Activated effector memory CD4-positive, alpha-beta T cell treated with anti-CD3 and anti-CD28 coated beads, Interleukin-2, amount 50 U/mL, for 16 hours (primary cell): ENCODE measurements at places on chromosomes 2 and 18.
A peak's percentile ranks its signal among the peaks of the same experiment; 100 is the strongest.

- DNase-seq, result peak; percentile 8
These were observed 68.6 kb downstream of the SMIM21 start for GRCh38 chr18:75358928-75359327.

GRCh38 chr18:77495982-77496690 lies 246.5 kb downstream of the GALR1 start:
- no peak for DNase-seq

GRCh38 chr2:46068636-46069035 lies 228.6 kb upstream of the EPAS1 start:
- no peak for DNase-seq

DNA sequence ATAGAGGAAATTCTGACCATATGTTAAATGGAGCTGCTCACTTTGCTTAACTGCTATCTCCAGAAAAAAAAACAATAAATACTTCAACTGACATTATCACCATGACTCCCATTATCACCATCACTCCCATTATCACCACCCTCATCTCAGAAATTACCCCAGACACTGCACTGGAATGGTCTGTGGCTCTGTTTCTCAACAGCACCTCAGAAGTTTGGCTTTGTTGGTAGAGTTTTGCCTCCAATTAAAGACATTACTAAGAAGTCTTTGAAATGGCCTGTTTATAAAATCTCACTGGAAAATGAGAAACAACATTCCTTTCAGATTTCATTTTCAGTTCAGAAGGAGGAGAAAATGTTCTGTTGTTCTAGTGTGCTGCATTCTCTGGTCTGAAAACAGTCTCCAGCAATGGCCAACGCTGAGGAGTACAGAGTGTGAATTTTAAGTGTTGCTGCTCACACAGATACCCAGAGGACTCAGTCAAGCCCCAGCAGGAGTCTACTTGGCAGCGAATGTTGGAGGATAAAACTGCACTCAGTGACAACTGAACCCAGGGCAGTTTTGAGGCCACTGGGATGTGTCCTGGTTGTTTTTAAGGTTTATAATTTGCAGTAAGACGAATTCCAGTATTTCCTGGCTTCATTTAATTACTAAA lies 364.5 kb upstream of the CDH2 start:
- no peak for DNase-seq

DNA sequence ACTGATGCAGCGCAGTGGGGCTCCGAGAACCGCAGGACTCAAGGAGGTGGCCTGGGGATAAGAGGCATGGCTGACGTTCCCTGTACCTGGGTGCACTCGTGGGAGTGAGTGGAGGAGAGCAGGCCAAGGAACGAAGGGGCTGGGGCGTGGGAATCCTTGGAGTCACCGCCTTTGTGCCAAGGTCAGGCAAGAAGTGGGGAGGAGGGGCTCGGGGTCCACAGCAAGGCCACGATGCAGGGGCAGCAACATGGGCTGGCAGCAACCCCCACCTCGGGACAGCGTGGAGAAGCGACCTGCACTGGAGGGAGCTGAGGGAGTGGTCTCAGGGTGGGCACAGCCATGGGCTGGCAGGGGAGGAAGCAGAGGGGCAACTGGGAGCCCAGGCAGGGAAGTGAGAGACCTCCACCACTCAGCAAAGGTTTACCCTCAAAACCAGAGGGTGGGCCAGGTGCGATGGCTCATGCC lies 18.6 kb downstream of the ARID5A start:
- no peak for DNase-seq

GRCh38 chr2:81734981-81735380 lies 1430.4 kb upstream of the LRRTM1 start:
- DNase-seq, result no peak

DNA sequence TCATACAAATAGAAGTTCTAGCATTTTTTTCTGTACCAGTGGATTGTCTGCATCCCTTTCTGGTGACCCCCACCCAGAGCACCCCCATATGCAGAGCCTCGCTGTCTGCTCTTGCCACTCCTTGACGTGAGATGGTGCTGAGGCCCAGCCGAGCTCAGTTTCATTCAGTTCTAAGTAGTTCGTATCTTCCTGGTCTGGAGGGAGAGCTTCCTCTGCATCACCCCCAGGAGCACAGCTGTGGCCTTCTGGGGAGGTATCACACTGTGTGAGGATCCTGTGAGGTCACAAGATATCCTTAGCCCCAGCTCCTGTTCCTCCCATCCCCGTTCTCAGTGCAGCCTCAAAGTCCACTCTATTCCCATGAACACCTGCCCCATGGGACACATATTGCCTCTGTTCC lies 132.7 kb downstream of the PTGR3 start:
- DNase-seq, result peak; percentile 36

DNA sequence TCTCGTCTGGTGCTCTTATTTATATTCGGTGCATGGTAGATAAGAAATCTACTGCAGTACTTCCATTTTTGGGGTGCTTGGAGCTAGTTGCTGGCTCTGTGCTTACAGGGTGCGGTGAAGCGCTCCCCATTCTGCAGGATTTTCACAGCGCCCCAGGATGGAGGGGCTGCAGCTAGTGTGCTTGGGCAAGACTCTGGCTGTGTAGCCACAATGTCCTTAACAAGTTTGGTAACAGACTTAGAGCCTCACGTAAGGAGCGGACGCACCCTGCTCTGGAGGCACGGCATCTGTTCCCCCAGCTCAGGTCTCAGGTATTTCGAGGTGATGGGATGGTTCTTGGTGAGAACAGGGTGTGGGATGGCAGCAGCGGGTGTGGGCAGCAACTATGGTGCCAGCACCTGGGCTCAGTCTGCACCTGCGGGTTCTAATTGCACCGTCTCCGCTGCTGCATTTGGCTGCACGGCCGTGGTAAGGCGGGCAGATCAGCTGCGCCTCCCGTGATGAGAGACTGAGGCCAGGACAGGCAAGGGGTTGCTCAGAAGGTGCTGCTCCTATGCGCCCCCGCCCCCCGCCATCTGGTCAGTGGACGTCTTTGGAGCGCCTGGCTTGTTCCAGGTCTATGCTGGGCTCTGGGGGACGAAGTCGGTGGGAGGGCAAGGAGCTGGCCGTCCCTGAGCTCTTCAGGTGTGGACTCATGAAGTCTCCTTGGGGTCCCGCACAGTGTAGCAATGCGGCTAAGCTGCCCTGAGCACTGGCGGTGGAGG lies 20.1 kb upstream of the ALLC start:
- peak; percentile 53 for DNase-seq

DNA sequence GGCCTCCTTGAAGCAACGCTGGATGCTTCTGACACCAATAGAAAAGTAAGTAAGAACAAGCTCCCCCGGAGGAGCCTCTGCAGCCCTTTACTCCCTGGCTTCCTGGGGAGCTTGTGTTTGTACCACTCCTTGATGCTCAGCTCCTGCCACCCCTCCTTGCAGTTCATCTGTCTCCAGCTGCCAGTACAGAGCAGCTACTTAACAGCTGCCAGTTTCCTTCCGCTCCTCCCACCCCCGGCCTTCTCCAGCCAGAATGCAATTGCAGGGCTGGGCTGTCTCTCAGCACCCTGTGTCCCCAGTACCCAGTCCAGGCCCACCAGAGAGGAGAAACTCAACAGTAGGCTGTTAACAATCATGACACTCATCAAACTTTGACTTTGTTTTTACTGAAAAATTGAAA lies 109.4 kb downstream of the AOX1 start:
- DNase-seq, result no peak

DNA sequence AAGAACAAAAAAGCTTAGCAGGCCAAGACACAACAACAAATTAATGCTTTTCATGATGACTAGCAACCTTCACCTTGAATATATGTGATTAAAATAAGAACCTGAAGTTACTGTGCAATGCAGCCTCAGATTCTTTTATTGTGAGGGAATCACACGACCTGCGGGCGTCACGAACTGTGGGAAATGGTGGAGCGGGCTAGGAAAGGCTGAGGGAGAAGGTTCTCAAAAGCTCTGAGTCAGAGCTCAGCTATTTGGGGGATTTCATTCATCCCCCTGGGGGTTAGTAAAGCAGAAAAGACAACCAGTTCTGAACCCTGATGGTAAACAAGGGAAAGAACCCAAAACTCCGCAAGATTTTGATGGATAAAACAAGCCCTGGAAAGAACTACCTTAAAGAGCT lies 89.3 kb upstream of the NCKAP5 start:
- DNase-seq, result no peak

- no peak for DNase-seq
These were observed 701.8 kb downstream of the NR4A2 start for GRCh38 chr2:155630760-155631159.

DNA sequence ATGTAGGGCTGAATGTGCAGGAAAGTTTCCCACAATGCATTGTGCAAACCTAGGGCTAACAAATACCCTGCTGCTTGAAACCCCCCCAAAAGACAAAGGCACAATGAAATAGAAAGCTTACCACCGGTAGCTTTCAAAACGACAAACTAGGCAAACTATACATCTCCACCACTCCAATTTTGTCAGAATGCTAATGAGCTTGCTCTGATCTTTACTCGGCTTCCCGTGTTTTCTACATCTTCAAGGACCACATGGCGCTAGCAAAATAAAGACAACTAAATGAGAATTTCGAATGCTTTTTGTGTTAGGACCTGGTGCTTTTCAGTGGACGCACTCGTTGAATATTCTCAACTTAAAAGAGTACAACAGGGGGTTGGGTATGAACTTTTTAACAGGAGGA lies 37.2 kb upstream of the OTX1 start:
- DNase-seq, result no peak

GRCh38 chr2:171957061-171957460 lies 34.8 kb downstream of the HAT1 start:
- DNase-seq, result no peak

DNA sequence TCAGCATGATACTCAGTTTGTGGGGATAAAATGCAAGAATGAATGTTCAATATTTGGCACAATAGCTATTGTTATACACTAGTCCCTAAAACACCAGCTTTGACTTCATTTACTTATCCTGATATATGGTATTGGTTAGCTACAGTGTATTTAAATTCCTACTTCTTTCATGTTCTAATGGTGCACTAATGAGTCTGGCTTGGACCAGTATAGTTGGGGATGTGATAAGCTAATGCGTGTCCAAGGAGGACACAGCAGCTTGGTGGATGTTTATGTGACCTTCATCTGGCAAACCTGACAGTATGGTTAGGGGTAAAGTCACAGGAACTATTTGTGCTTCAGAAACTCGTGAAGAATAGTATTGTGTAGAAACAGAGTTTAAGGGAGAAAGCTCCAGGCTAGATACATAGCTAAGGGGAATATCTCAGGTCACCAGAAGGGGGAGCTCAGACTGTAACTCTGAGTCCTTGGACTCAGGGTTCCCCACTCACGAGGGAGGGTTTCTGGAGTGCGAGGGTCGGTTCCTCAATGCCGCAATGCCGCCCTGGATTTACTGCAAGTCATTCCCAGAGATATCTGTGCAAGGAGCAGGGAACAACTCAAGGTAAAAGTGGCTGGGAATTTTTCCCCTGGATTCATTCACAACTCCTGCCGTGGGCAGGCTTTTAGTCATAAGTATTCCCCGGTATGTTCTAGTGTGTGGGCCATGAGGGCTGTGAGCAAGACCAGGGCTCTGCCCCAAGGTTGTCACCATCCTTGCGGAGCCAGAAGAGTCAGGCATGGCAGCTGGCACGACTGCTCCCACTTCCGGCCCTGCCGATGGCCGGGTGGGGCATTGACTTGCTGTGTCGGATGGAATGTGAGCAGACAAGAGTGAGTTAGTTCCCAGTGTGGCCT lies 14.5 kb downstream of the IL1R2 start:
- DNase-seq, result peak; percentile 68

DNA sequence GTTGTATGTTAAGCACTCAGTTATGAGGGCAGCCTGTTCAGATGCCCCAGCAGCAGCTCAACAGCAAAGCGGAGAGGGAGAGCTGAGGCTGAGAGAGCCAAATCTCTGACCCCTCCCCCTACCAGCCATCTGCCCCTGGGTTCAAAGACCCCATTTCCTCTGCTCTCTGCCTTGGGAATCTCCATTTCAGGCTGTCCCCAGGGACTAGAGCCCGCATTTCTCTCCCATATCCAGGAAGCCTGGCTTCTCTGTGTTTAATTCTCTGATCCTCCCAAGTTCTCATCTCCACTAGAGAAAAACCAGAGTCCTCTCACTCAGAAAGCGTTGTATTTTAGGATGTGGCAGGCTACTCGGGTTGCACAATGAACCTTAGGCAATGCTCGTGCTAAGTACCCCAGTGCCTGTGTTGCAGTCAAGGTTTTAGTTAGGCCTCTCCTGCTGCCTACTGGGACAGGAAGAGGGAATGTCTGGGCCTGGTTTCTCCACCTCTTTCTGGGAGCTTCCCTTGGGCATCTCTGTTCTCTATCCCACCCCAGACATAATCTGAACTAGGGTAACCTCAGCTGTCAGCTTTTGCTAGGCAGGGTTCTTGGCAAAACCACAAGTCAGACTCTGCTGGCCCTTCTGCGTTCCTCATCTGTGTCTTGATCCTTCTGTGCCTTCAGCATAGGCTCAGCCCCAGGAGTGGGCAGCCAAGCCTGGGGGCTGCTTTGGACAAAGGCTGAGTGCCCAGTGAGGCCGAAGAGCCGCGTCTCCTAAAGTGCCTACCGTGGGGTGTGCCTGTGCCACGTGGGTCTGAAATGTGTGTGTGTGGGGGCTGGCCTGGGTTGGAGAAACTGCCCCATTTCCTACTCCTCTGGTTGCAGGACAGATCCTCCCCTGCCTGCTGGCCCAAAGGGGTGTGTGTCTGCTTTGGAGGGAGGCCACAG lies 96.8 kb downstream of the STPG4 start:
- DNase-seq, result no peak

DNA sequence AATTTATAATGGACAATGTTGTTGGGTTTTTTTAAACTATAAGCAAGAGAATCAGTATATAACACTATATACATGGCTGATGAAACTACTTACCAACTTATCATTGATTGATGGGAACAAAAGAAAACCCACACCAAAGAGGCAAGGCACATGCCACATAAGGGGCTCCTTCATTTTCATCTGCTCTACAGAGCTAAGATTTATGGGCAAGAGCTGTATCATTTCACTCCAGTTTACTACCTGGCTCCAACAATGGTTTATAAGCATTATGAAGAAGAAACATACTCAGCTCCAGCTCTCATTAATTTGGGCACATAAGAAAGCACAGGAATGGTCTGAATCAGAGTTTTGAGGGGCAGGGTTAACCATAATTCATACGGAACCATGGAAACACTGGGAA lies 283.3 kb downstream of the AGPS start:
- no peak for DNase-seq

GRCh38 chr2:112582314-112582746 lies 2.1 kb upstream of the CHCHD5 start:
- peak; percentile 69 for DNase-seq

GRCh38 chr18:42925036-42925435 lies 190.4 kb downstream of the RIT2 start:
- no peak for DNase-seq

DNA sequence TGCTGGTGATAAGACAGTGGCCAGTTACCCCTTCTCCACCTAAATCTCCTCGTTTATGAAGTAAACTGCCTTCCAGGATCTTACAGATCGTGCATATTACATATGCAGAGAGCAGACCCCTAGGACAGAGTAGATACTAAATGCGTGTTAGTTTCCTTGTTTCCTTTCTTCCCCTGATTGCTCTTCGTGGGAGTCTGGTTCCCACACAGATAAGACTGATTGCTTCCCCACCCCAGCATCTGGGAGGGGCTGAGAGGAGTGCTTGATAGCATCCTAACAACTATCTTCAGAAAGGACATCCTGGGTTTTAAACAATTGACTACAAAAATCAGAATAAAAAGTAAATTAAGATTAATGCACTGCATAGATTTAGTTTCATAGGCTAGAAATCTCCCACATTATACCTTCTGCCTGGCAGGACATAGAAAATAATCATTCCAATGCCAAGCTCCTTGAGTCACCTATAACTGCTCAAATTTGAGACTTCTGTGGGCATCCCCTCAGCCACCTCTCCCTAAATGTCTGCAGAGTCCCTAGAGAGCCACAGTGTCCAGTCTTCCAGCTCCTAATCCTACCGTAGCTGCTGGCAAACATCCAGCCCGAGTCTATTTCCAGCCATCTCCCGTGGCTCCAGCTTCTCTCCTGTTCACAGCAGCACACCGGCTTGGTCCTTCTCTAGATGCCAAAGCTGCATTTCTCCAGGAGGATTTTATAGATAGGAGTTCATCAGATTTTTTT lies 128.3 kb downstream of the LRRC30 start:
- DNase-seq, result no peak
